ENCODE measurements at places on chromosomes 16 and 17.

DNA sequence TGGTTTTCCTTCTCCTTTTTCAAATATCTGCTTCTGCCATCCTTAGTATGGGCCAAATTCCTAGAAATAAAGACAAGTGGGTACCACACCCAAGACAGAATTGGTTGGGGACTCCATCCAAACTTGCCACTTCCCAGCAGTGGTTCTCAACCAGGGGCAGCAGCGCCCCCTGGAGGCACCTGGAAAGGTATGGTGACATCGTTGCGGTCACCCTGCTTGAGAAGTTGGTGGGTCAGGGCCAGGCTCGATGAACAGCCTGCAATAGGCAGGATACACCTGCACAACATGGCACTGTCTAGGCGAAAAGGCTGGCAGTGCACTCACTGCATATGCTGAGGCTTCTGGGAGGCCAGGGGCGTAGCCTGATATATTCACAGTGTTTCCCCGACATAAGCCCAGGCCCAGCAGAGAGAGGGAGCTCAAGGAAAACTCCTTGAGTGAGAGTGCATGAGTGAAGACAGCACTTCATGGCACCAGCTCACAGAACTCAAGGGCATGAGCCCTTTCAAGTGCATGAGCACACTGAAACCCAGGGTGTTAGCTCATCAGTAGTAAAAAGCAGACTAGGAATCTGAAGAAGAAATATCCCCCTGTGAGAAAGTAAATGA is 57.7 kb downstream of the CMC2 start:
- no peak for DNase-seq

- no peak for DNase-seq
These were observed 133.4 kb downstream of the TANC2 start for GRCh38 chr17:63099425-63099824.

- DNase-seq, result peak; percentile 65
These were observed 23.1 kb upstream of the C16orf78 start for GRCh38 chr16:49350265-49351095.

DNA sequence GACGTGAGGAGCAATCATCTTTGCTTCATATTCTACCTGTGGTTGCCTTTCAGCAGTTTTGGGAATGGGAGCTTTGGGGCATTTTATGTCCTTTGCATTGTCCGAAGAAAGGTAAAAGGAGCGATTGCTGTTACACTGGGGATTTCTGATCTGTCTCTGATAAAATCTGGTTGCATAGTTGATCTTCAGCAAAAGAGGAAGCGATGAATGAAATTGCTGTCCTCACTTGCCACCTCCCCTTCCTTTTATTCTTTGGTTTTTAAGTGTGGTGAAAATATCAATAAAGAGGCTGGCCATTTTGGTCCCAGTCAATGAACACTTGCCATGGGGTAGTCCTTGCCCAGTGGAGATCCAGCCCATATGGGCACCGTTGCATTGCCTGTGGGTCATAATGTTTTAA is 236.8 kb downstream of the MSI2 start:
- no peak for DNase-seq

DNA sequence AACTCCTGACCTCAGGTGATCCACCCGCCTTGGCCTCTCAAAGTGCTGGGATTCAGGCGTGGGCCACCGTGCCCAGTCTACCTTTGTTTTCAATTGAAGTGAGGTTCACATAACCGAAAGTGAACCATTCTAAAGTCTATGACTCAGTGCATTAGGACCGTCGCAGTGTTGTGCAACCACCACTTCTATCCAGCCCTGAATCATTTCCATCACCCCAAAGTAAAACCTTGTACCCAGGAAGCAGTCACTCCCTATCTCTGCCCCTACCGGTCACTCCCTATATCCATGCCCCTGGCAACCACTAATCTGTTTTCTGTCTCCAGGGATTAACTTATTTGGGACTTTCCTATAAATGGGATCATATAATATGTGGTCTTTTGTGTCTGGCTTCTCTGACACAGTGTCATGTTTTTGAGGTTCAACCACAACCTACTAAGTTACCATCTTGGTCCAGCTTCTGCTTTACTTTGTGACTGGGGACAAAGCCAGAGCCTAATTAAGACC is 28.3 kb upstream of the CDC42EP4 start:
- no peak for DNase-seq

- DNase-seq, result peak; percentile 55
These were observed 7.4 kb upstream of the P2RX1 start for GRCh38 chr17:3923466-3924190.

DNA sequence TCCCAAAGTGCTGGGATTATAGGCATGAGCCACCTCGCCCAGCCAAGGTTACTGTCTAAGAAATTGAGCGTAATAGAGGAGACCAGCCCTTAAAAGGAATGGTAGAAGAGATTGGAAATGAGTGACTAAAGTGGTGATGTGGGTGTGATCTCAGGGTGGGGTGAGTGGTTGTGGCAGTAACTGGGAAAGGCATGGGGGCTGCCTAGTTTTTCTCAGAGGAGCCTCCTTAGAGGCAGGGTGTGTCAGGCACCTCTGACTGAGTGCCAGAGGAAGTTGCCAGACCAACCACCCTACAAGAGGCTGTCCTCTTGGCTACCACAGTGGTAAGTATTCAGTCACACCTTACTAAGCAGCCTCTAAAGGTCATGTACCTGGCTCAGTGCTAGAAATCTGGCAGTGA is 8.9 kb downstream of the DUS2 start:
- no peak for DNase-seq

GRCh38 chr17:57284583-57284982 is 28.3 kb downstream of the MSI2 start:
- no peak for DNase-seq

DNA sequence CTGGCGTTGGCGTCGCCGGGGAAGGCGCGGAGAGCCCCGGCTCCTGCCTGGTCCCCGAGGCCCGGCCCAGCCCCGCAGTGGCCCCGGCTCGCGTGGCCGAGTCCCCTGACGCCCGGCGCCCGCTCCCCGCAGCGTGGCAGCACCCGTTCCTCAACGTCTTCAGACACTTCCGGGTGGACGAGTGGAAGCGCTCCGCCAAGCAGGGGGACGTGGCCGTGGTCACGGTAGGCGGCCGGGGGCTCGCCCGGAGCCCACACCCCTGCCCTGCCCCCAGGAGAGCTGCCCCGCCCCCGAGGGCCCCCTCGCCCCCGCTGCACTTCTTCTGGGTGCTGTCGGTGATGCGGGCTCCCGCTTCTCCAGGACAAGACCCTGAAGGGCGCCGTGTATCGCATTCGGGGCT is 466 bp downstream of the WDR90 start:
- DNase-seq, result no peak

DNA sequence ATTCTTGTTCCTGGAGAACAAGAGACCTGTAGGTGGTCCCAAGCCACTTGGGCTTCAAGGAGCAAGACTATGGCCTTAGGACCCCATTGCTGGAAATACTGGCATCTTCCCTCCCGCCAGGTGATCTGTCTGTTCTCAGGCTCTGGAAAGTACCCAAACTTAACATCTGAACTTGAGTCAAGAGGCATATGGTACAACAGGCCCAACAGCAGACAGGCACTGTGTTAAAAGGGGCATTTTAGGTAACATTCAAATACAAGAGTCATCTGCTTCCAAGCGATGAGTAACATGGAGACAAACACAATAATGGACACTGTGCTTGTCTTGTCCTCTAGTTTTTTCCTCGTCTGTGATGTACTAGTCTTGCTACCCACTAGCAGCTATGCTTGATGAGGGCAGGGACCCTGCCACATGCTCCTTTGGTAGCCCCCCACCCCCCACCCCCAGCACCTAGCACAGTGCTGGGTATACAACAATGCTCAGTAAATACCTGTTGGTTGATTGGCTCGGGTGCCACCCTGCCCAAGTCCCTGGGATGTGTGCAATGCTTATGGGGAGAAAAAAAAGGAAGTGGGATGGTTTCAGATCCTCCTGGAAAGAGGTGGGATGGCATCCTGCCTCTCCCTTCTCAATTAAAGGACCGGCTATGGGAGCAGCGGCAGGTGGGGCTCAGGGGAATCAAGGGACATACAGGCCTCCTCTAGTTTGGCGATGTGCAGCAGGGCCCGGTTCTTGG is 19.4 kb downstream of the CSF3 start:
- no peak for DNase-seq

DNA sequence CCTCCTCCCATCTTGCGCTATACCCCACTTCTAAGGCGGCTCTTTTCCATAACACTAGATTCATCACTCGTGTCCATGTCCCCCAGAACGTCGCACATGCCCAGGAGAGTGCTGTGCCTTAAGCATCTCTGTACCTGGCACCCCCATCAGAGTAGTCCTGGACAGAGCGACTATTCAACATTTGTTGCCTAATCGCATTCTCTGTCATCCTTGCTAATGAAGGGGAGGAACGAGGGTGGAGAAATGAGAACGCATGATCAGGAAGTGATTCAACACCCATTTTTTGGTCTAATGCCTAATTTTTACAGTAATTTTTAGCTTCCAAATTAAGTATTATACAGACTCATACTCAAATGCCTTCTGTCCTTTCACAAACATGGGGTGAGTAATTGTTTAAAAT is 53.2 kb downstream of the SLC39A11 start:
- no peak for DNase-seq

- DNase-seq, result peak; percentile 26
These were observed 15.0 kb downstream of the HASPIN start for GRCh38 chr17:3738562-3739295.

- DNase-seq, result peak; percentile 65
These were observed 12.5 kb downstream of the SAMD14 start for GRCh38 chr17:50117202-50118051.

DNA sequence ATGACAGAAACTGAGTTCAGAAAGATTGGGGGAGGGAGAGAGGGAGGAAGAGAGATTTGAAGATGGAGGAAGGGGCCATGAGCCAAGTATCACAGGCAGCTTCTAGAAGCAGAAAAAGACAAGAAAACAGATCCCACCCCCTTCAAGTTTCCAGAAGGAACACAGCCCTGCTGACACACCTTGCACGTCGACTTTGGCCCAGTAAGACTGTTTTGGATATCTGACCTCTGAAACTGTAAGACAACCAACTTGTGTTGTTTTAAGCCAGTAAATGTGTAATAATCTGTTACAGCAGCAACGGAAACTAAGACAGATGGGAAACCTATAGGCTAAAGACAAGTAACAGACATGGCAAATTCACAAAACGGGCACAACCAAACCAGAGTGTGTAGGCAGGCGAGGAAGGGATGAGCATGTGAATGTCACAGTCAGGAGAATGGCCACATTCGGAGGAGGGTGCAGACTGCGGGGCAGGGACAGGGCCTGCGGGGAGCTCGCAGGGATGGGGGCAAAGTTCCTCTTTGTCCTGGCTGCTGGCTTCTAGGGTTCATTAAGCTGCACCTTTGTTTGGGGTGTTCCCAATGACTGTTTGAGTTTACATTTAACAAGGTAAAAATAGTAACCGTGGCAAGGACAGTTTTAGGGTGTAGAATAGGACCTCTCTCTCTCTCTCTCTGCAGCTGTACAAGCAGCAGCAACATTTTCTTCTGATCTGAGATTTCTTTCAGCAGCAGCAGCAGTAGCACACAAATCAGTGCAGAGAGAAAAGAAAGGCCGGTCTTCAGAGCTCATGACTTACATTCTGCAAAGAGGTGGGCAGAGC is 18.3 kb upstream of the ATP2C2 start:
- DNase-seq, result no peak

DNA sequence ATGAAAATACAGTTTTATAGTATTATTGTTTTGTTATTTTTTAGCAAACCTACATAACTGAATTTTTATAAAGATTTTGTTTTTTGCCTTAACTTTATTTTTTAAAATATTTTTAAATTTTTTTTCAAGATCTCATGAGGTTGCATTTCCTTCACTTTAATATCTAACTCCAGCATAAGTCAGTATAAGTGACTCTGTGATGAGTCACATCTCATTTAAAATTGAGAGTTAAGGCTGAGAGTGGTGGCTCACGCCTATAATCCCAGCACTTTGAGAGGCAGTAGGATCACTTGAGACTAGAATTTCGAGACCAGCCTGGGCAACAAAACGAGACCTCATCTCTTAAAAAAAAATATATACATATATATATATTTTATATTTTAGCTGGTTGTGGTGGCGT is 44.0 kb downstream of the NLK start:
- no peak for DNase-seq

DNA sequence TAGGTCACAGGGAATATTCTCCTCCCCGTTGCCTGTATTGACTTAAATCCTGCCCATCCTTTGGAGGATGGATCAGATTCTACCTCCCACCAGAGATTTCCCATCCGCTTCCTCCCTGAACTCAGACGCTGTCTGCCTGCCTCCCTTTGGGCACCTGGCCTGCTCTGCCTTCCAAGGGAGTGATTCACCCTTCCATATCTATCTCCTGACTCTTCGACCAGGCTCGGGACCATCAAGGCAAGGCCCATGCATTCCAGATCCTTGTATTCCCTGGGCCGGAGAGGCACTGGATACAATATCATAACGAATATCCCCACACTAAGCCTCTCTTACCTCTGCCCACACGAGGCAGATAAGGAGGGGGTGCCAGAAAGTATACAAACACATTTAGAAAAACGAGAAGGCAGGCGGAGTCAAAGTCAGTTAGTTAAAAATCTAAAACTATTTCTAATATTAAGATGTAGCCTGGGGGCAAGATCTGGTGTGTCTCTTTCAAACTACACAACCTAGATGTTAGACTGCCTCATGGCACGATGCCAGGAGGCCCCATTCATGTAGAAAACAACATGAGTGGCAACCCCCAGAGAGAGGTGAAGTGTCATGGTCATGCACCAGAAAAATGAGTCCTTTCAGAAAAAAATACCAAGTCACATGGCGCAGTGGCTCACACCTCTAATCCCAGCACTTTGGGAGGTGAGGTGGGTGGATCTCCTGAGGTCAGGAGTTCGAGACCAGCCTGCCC is 9.2 kb downstream of the PMP22 start:
- DNase-seq, result no peak

DNA sequence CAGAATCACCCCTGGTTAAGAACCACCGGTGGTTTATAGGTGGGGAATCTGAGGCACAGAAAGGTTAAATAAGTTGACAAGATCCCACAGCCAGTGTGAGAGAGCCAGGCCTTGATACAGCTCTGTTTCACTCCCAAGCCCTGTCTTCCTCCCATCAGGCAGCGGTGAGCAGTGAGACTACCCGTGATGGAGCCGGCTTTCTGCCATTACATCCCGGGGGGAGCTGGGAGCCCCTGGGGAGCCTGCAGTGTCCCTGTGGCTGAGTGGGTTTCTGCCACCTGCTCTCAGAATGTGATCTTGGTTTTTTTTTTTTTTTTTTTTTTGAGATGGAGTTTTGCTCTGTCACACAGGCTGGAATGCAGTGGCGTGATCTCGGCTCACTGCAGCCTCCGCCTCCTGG is 66.4 kb downstream of the ABCC1 start:
- no peak for DNase-seq

Data from NCI-H510A treated with DMSO at 0.1 percent for 48 hours (cell line).